ENCODE measurements at places on chromosomes 16 and 17. TPM values are rescaled to one million over a fixed set of nuclear protein-coding genes. Genes with fewer than 3 reads are reported as not detected.

- H3K36me3 ChIP-seq, result no peaks in the 10 kb centered on the region
- H3K27me3 ChIP-seq, result peaks cover 17% of the 10 kb centered on the region
- no peak overlapping the region for H3K4me3 ChIP-seq
- no peak for DNase-seq
- no peak overlapping the region for H3K27ac ChIP-seq
These were observed 62.8 kb downstream of the GRB7 start for GRCh38 chr17:39800540-39800939.

GRCh38 chr17:61291451-61292285 is 108.0 kb upstream of the TBX2 start:
- peaks cover 24% of the 10 kb centered on the region for H3K4me1 ChIP-seq
- no peak overlapping the region for H3K4me3 ChIP-seq
- H3K27ac ChIP-seq, result peak overlapping the region; percentile 80
- no peak for DNase-seq
- H3K36me3 ChIP-seq, result no peaks in the 10 kb centered on the region

DNA sequence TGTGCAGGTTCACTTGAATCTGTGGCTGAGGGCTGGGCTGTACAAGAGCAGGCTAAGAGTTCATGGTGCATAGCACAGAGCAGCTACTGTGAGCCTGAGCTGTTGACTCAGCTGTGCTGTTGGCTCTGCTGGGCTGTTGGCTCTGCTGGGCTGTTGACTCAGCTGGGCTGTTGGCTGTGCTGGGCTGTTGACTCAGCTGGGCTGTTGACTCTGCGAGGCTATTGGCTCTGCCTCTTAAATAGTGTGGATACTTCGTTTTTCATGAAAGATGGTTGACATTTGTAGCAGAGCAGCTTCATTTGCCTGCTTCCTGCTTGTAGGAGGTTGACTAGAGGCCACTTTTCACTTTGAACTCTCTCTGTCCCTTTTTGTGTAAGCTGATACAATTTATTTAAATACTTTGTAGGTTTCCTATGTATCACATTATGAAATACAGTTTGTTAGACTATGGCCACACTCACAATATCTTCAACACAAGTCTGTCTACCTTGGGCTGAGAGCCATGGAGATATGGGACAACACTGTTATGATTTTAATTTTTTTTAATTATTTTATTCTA is 40.3 kb upstream of the CCNF start:
- H3K36me3 ChIP-seq, result no peaks in the 10 kb centered on the region
- peak; percentile 82 for DNase-seq

GRCh38 chr16:17589898-17590297 is 119.1 kb upstream of the XYLT1 start:
- H3K4me3 ChIP-seq, result no peak overlapping the region
- no peaks in the 10 kb centered on the region for H3K4me1 ChIP-seq
- no peak overlapping the region for H3K27ac ChIP-seq
- DNase-seq, result no peak
- H3K27me3 ChIP-seq, result 0 out of 2 replicates have a peak, but pooled peaks cover 1% of the 10 kb centered on the region

- peak; percentile 82 for DNase-seq
- peak overlapping the region; percentile 91 for H3K4me3 ChIP-seq
- H3K27me3 ChIP-seq, result no peaks in the 10 kb centered on the region
- H3K4me1 ChIP-seq, result peaks cover 12% of the 10 kb centered on the region
These were observed 2.6 kb downstream of the HOXB3 start for GRCh38 chr17:48587276-48588073.

GRCh38 chr16:11090232-11090631 is 145.9 kb downstream of the CLEC16A start:
- H3K4me3 ChIP-seq, result no peak overlapping the region
- peaks cover 50% of the 10 kb centered on the region for H3K4me1 ChIP-seq
- no peaks in the 10 kb centered on the region for H3K36me3 ChIP-seq
- DNase-seq, result no peak

- H3K27ac ChIP-seq, result no peak overlapping the region
- no peaks in the 10 kb centered on the region for H3K4me1 ChIP-seq
- H3K4me3 ChIP-seq, result no peak overlapping the region
- no peak for DNase-seq
- H3K27me3 ChIP-seq, result no peaks in the 10 kb centered on the region
These were observed 106.7 kb downstream of the RBFOX3 start for GRCh38 chr17:79504181-79504605.

GRCh38 chr16:15466886-15467781 is 32.7 kb downstream of the BMERB1 start:
- no peaks in the 10 kb centered on the region for H3K4me1 ChIP-seq
- H3K36me3 ChIP-seq, result 0 out of 2 replicates have a peak, but pooled peaks cover 1% of the 10 kb centered on the region
- no peak for DNase-seq
- H3K27ac ChIP-seq, result no peak overlapping the region
- H3K27me3 ChIP-seq, result no peaks in the 10 kb centered on the region
- H3K4me3 ChIP-seq, result no peak overlapping the region

DNA sequence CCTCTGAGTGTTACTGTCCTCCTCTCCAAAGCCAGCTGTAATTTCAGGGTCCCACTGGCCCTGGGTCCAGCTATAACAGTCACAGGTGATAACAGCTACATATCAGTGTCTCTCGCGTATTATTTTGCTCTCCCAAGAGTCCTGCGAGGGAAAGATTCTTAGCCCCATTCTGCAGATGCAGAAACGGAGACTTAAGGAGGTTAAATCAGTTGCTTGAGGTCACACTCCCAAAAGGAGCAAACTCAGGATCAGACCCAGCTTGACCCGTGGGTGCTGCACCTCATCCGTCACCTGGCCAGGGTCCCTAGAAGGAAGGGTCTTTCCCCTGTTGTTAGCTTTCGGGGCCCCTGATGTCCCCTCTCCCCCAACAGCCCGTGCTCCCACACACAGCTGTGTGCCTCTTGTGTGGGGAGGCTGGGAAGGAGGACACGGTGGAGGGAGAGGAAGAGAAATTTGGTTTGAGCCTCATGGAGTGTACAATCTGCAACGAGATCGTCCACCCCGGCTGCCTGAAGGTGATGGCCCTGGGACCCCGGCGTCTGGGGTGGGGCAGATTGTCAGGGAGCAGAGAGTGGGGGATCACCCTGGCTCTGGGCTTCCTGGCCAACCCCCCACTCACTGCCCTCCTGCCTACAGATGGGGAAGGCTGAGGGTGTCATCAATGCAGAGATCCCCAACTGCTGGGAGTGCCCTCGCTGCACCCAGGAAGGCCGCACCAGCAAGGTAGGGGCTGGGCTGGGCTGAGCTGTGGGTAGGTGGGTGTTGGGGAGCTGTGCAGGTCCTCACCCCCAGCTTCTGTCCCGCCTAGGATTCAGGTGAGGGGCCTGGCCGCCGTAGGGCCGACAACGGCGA is 3.8 kb downstream of the FBXL19 start:
- no peak overlapping the region for H3K27ac ChIP-seq
- H3K4me3 ChIP-seq, result no peak overlapping the region
- peaks cover 35% of the 10 kb centered on the region for H3K36me3 ChIP-seq
- H3K27me3 ChIP-seq, result no peaks in the 10 kb centered on the region
- H3K4me1 ChIP-seq, result peaks cover 2% of the 10 kb centered on the region
- DNase-seq, result no peak

DNA sequence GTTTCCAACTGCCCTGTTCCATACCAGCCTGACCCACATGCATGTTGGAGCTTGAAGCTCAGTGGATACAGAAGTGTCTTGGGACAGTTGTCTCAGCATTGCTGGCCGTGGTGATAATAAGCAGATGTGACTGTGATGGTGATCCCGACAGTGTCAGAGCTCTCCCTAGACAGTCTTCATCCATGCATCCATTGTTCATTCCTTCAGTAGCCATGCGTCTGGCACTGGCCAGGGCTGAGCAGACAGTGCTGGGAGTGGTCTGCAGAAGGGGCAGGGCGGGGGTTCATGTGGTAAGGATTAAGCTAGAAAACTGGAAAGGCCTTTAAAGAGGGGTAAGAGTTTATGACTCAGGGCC is 68.1 kb downstream of the GNAO1 start:
- peaks cover 40% of the 10 kb centered on the region for H3K27me3 ChIP-seq
- no peak overlapping the region for H3K4me3 ChIP-seq

GRCh38 chr17:8746501-8747236 is 2.0 kb upstream of the CCDC42 start:
- H3K36me3 ChIP-seq, result no peaks in the 10 kb centered on the region
- peak; percentile 5 for DNase-seq
- H3K27ac ChIP-seq, result no peak overlapping the region
- no peaks in the 10 kb centered on the region for H3K4me1 ChIP-seq

DNA sequence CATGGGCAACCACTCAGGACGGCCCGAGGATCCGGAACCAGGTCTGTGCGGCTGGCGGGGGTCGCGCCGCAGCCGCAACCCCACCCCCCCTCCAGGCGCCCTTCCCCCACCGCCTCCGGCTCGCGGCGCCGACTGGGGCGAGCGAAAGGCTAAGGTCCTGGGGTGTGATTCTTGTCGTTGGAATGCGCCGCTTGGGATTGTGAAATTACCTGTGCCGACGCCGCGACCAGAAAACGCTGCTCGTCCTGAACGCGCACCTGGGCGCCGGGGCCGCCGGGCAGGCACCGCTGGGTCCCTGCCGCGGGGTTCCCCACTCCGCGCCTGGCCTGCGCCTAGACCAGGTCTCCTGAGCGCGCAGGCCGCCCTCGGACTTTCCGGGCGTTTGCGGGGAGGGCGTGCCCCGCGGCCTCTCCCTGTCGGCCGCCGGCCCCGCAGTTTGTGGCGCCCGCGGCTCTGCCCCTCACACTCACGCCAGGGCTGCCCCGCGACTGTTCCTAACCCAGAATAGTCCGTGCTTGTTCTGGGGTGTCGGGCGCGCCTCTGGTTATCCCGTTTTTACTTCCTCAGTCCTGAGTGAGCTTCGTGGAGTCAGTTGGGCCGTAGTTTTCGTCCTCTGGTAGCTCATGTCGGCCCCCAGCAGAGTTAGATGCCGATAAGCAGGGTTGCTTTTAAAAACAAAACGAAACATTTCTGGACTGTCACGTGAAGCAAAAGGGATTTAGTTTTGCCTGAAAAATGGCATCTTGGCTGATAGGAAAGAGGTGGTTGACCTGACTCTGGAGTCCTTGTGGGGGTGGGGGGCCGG is 147.2 kb downstream of the SPECC1 start:
- DNase-seq, result peak; percentile 25
- peak overlapping the region; percentile 88 for H3K27ac ChIP-seq
- no peaks in the 10 kb centered on the region for H3K36me3 ChIP-seq
- peaks cover 2% of the 10 kb centered on the region for H3K4me1 ChIP-seq
- no peaks in the 10 kb centered on the region for H3K27me3 ChIP-seq

MYH1 gene
- total RNA-seq, result not detected

ACSM2A gene
- total RNA-seq, result not detected
